Neural progenitor cell (in vitro differentiated cells): ENCODE measurements at places on chromosomes 16 and 17.
A peak's percentile ranks its signal among the peaks of the same experiment; 100 is the strongest.

DNA sequence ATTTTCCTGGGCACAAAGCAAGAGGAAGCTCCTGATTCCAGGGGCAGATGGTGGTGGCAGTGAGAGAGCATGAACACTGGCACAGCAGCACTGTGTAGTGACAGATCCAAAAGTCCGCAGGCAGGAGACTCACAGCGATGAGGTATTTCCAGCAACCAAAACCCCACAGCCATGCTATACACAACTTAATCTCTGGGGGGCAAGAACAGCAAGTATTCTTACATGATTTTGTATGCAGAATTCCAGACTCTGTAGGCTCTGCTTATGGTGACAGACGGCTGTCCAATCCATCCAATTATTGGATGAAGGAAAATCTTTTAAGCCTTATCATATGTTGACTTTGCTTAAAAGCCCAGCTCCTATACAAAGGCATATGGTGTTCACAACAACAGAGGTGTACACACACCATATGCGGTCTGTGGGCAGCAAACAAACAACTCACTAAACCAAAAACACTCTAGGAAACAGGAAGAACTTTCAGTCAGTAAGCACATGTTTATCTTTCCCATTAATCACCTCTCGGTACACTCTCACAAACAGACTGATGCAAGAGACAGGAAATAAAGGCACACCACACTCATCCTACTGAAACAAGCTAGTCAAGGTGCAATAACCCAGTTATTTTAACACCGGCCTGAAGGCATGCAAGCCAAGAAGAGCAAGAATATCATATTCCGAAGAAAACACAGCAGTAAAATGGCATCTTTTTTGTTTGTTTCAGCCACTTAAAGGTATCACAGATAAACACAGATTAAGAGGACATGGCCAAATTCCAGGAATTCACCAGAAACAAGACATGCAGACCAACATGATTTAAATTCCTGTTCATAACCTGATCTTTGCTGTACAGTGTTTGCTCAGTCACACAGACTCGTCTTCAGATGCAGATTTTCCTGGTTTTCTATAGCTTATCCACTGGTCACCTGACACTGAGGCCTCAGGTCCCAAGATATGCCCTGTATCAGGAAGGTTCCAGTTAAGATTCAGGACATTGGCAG is 47.8 kb downstream of the ERN1 start:
- no peak overlapping the region for H3K4me3 ChIP-seq
- no peaks in the 10 kb centered on the region for H3K27me3 ChIP-seq
- H3K27ac ChIP-seq = no peak overlapping the region
- no peaks in the 10 kb centered on the region for H3K36me3 ChIP-seq

DNA sequence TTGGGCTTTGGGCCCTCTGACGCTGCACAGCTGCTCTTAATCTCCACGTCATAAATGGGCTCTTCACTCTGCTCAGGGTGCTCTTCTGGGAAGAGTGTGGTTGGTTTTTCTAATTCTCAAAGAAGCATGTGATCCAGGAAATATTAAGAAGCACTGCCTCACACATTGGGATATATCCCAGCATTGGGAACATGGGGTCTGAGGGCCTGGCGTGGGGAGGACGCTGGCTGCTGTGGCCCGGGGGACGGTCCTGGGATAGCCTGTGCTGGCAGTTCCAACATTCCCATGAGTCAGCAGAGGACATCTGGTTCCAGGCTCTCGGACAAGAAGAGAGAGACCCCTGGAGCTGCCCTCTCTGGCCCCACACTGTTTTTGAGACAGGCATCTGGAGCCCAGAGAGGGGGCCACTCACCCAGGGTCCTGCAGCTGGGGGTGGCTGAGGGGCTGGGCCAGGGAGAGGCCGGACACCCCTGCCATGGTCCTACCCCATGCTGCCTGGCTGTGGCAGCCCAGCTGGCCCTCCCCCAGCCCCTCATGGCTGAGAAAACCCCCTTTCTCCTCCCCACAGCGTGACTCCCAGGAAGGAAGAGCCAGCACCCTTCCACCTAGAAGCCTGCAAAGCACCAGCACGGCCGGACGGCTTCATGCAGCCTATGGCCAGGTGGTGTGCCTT is 58.8 kb downstream of the NT5M start:
- H3K4me1 ChIP-seq = no peaks in the 10 kb centered on the region
- DNase-seq = no peak
- H3K27me3 ChIP-seq = no peaks in the 10 kb centered on the region
- H3K27ac ChIP-seq = no peak overlapping the region
- H3K36me3 ChIP-seq = no peaks in the 10 kb centered on the region

DNA sequence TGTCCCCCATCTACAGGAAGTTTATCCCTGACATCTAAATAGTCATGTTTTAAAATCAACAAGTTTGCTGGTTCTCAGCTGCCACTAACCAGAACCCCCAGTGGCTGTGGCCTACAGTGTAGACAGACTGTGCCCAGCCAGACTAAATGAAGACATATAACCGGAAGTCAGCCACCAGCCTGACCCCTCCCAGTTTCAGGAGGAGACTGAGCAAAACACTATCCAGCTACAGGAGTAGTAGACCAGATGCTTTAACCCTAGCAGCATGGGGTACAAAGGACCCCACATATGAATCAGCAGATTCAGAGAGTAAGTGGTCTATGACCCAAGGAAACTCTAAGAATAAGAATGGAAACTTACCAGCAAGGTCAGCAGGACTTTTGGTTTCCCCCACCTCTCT is 83.4 kb downstream of the HIC1 start:
- H3K4me3 ChIP-seq = no peak overlapping the region
- no peaks in the 10 kb centered on the region for H3K36me3 ChIP-seq
- no peak overlapping the region for H3K27ac ChIP-seq
- no peak for DNase-seq

GRCh38 chr16:11901091-11901490 is 14.7 kb downstream of the GSPT1 start:
- no peak for DNase-seq
- H3K36me3 ChIP-seq = peaks cover 3% of the 10 kb centered on the region
- no peak overlapping the region for H3K27ac ChIP-seq
- no peaks in the 10 kb centered on the region for H3K4me1 ChIP-seq
- no peak overlapping the region for H3K4me3 ChIP-seq

DNA sequence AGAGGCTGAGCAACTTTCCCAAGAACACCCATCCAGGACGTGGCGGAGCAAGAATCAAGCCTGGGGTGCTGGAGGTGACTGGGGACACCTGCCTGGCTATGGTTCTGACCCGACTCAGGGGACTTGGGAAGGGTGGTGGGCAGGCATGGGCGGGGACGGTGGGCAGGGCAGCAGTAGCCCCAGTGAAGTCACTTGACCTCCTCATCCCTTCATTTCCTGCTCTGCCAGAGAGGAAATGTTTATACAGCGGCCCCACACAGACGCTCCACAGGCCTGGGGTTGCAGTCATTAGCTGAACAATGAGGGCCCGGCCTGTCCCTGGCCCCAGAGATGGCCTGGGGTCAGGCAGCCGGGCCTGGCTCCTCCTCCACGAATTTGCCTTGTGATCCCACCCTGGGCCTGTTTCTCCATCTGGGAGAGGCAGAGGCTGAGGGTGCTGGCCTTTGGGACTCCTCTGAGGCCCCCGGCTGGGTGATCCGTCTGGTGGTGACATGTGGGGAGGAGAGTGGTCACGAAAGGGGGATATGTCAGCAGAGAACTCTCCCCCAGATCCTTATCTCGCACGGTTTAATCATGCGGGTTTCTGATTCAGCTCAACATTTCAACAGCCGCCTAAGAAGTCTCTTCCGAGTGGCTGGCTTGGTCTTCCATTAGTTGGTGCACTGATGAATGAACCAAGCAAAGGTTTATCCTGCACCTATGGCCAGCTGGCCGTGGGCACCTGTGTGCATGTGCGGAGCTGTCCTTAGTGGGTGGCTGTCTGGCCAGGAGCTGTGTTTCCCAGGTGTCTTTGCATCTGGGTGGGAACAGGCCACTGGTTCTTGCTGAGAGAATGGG is 175.9 kb downstream of the IRF8 start:
- H3K36me3 ChIP-seq = no peaks in the 10 kb centered on the region
- peaks cover 34% of the 10 kb centered on the region for H3K27me3 ChIP-seq
- no peak overlapping the region for H3K4me3 ChIP-seq
- H3K4me1 ChIP-seq = peaks cover 19% of the 10 kb centered on the region

DNA sequence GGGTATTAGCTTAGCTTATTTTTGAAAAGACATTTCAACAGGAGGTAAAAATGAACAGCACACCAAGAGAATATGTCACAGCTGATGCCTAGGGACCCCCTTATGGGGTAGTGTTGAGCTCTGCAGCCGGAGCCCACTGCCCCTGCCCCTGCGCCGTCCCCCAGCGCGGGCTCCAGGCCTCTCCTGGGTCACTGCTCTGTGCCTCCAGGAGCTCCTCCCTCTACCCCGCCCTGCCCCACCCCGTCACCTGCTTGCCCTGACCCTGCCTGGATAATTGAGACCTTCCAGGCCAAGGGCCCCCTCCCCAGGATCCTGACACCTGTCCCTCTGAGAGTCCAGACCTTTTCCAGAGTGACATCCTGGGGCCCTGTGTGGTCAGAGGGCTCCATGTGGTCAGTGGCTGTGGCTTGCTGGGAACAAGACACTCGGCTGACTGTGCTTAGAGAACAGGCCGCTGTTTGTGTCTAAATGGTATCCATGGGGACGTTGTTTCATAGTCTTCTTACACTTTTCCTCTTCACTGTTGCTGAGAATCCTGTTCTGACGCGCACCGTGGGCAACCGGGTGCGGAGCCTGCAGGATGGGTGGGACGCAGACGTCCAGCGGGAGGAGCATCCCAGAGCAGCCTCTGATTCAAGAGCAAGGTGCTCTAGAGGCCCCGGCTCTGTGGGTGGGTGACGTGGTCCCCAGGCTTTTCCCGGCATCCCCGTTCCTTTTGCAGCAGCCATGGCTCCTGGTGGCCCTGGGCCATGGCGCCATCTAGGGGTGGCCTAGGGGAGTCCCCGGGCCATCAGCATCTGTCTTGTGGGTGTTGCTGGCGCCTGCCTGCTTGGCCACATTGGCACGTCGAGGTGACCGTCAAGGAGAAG is 20.0 kb upstream of the WFIKKN1 start:
- no peaks in the 10 kb centered on the region for H3K27me3 ChIP-seq
- peak; percentile 71 for DNase-seq
- no peak overlapping the region for H3K27ac ChIP-seq
- no peaks in the 10 kb centered on the region for H3K36me3 ChIP-seq

DNA sequence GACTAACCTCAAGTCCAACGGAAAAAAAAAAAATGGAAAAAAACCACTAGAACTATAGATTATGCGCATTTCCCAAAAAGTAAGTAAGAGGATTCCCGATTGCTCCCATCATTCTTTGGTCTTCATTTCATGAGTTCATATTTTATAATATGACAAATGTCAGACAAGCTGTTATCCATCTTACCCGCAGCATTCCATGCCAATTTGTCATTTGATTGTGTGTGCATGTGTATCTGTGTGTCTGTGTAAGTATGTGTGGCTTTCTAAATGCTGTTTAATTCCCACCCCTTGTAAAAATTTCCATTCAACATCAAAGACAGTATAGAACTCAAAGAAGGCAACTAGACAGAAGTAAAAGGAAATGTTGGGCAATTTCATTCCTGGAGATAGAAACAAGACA is 434.1 kb downstream of the CDH11 start:
- no peaks in the 10 kb centered on the region for H3K27me3 ChIP-seq
- no peak overlapping the region for H3K27ac ChIP-seq
- no peaks in the 10 kb centered on the region for H3K4me1 ChIP-seq
- DNase-seq = no peak
- H3K36me3 ChIP-seq = no peaks in the 10 kb centered on the region

GRCh38 chr16:86843812-86844211 is 265.5 kb downstream of the FOXL1 start:
- H3K4me1 ChIP-seq = no peaks in the 10 kb centered on the region
- H3K4me3 ChIP-seq = no peak overlapping the region
- DNase-seq = no peak
- H3K36me3 ChIP-seq = no peaks in the 10 kb centered on the region
- no peak overlapping the region for H3K27ac ChIP-seq
- no peaks in the 10 kb centered on the region for H3K27me3 ChIP-seq

DNA sequence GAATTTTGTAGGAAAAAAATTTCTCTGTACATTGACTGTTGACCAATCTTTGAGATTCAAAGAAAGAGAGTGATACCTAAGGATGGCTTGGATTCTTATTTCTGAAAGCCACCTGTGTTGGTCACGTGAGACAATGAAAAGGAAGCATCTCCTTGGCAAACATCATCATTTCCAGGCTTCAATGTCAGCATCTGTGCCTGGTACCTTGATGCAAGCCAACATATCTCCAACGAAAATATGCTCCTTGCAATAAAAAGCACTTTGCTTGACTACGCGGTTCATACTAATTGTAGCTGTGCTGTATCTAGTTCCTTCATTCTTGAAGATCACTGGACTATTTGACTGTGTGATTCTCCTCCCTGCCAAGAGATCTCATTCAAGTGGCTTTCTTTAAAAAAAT is 503.4 kb upstream of the PSMD7 start:
- H3K27ac ChIP-seq = no peak overlapping the region
- peaks cover 7% of the 10 kb centered on the region for H3K4me1 ChIP-seq
- no peaks in the 10 kb centered on the region for H3K36me3 ChIP-seq
- H3K27me3 ChIP-seq = no peaks in the 10 kb centered on the region
- H3K4me3 ChIP-seq = no peak overlapping the region
- no peak for DNase-seq

GRCh38 chr16:85303354-85303883 is 191.1 kb upstream of the CIBAR2 start:
- peak; percentile 80 for DNase-seq
- no peaks in the 10 kb centered on the region for H3K36me3 ChIP-seq
- peaks cover 29% of the 10 kb centered on the region for H3K27me3 ChIP-seq
- no peak overlapping the region for H3K27ac ChIP-seq
